ENCODE measurements at places on chromosomes 1 and 21.

DNA sequence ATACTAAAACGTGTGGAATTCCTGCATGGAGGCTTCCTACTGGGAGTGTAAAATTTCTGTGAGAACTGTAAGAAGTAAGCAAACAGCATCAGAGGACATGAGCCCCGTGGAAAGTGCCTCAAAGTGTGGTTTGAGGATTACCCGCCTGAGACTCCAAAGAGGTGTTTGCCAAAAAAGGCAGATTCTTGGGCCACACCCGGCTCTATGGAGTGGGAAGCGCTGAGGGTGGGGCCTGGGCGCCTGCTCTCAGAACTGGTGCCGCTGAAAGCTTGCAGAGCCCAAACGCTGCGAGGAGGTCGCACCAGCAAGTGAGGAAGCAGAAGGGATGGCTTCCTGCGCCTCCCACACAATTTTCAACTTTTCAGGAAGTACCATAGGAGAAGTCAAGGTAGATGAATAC lies 43.0 kb upstream of the PSEN2 start:
- no peak for DNase-seq

- no peak for DNase-seq
Measured at GRCh38 chr1:70899735-70900134, 147.9 kb downstream of the PTGER3 start.

DNA sequence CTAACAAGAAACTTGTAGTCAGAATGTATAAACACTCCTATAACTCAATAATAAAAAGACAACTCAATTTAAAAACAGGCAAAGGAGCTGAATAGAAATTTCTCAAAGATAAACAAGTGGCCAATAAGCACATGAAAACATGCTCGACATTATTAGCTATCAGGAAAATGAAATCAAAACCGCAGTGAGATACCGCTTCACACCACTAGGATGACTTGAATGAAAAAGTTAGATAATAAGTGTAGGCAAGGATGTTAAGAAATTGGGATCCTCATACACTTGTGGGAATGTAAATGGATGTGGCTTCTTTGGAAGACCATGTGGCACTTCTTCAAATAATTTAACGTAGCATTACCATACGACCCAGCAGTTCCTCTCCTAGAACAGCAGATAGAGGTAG lies 8.9 kb downstream of the RALGPS2 start:
- no peak for DNase-seq

GRCh38 chr21:34908419-34909055 lies 140.6 kb downstream of the RUNX1 start:
- no peak for DNase-seq

- no peak for DNase-seq
Measured at GRCh38 chr21:34276711-34277425, 86.9 kb upstream of the KCNE2 start.

GRCh38 chr1:85230305-85230977 lies 29.0 kb downstream of the C1orf52 start:
- no peak for DNase-seq

DNA sequence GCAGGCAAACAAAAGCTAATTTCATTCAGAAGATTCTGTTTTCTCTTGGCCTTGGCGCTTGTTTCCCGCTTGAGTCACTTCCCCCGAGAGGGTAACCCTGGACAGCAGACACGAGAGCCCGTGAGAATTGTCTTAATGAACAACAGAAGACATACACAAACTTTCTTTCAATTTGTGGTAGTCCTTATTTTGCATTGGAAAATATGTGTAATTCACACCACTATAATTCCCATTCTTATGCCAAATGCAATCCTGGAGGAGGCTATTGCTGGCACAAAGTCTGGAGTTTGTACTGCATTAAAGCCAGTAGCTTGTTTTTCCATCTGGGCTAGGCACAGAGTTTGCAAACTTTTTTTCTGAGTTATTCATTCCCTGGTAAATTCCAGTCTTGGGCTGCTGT lies 109.8 kb upstream of the IVNS1ABP start:
- DNase-seq = no peak

GRCh38 chr1:86848654-86849053 lies 65.3 kb downstream of the SELENOF start:
- DNase-seq = no peak

GRCh38 chr1:214050513-214051401 lies 63.0 kb downstream of the PROX1 start:
- DNase-seq = no peak

DNA sequence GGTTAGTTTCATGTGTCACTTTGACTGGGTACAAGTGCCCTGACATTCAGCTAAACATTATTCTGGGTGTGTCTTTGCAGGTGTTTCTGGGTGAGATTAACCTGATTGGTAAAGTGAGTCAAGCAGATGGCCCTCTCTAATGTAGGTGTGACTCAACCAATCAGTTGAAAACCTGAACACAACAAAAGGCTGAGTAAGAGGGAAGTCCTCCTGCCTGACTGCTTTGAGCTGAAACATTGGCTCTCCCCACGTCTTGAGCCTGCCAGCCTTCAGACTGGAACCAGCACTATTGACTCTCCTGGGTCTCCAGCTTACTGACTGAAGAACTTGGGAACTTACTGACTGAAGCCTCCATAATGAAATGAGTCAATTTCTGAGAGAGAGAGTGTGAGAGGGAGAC lies 70.0 kb upstream of the C21orf91 start:
- no peak for DNase-seq

DNA sequence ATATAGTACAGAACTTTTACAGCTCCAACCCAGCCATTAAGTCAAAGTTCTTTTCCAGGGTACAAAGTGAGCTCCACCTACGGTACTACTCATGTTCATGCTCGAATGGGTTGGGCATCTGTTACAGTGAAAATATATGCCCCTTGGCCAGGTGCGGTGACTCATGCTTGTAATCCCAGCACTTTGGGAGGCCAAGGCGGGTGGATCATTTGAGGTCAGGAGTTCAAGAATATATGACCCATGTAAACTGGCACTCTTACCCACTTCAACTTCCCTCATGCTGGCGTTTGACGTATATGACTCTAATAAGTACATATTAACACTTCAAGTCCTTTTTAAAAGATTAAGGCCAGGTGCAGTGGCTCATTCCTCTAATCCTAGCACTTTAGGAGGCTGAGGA lies 71.3 kb upstream of the PKN2 start:
- no peak for DNase-seq

DNA sequence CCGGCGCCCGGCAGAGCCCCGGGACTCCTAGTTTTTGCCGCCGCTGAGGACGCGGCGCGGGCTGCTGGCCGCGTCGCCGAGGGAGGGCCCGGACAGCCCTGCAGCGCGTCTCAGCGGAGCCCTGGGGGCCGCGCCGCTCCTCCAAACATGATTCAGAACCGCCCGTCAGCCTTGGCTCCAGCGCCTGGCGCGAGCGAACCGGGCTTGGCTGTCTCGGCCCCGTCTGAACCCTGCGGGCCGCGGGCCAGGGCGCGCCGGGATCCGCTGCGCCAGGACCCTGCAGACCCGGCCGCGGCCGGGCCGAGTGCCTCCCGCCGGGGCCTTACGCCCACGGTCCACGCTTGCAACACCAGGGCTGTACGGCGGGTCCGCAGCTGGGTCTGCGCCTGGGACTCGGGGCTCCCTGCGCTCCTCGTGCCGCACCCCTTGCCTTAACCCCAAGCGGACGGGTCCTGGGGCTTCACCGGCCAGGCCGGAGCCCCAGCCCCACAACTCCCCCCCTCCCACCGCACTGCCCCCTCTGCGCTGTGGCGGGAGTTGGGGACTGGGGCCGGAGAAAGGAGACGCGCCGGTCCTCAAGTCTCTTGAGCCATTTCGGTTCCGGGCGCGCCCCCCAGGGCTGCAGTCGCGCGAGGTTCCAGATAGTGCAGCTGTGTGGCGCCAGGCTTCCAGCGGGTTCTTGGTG lies 48.4 kb upstream of the CD34 start:
- no peak for DNase-seq

DNA sequence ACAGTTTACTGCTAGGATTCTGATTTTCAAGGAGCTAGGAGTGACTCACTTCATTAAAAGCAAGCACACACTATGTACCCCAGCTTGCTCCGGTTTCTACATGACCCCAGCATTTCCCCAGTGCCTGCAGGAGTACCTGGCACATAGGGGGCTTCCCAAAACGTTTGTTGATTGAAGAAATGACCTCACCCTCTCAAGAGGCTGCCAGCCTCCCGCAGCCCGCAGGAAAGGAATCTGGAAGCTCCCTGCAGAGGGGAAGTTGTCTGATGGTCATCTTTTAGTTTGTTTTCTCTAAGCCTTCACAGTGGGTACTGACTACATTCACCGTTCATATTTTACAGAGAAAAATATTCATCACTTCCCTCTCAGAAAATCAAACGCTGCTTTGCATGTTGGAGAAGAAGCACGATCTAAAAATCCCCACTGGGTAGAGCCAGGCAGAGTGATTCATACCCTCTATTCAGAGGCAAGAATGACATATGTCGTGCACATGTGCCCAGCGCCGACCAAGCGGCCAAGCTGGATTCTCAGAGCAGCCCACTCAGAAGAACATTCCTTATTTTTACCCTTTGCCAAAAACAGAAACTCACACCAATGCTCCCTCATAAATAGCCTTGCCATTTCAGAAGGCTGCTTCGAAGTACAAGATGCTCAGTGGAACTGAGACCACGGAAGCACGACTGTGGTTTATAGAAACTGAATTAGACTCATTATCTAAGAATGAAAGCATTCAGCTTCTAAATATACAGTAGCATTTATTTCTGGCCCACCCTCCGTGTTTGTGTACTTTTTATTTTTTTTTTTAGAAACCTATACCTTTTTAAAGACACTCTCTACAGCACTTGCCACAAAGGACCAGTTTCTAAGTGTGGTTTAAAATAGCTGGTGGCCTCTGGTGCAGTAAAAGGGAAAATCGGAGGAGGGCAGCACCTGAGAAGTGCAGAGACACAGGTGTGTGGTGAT lies 143.2 kb downstream of the MIS18A start:
- DNase-seq = no peak

- no peak for DNase-seq
Measured at GRCh38 chr1:107474877-107475612, 334.2 kb downstream of the NTNG1 start.

GRCh38 chr1:175865041-175865766 lies 121.8 kb upstream of the TNR start:
- DNase-seq = no peak

DNA sequence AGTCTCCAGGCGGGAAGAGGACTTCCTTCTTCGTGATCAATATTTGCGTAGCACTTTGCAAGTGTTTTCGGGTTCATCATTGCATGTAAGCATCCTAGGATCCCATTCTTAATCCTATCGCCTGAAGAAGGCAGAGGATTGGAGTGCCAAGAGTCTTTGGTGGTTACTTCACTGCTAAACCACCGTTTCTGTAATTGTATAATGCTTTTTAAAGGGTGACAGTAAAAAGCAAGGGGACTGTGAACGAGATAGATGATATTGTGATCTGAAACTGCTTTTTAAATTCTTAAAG lies 345 bp upstream of the ALDH9A1 start:
- DNase-seq = no peak

GRCh38 chr1:205448540-205449253 lies 7.1 kb downstream of the BLACAT1 start:
- DNase-seq = no peak

DNA sequence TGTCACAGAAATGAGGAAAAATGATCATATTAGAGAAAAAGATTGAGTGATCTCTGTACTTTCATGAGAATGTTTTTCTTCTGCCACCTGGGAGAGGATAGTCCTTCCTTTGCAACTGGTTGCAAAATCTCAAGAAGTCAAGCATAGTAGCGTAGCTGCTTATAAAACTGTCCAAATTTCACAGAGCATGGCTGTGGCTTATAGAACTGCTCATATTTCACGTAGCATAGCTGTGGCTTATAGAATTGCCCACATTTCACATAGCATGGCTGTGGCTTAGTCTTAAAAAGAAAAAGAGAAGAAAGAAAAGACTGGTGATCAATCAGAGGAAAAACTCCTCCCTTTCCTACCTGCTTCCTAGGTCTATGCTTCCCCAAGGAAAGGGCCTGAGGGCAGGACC lies 329.5 kb downstream of the SIPA1L2 start:
- no peak for DNase-seq

DNA sequence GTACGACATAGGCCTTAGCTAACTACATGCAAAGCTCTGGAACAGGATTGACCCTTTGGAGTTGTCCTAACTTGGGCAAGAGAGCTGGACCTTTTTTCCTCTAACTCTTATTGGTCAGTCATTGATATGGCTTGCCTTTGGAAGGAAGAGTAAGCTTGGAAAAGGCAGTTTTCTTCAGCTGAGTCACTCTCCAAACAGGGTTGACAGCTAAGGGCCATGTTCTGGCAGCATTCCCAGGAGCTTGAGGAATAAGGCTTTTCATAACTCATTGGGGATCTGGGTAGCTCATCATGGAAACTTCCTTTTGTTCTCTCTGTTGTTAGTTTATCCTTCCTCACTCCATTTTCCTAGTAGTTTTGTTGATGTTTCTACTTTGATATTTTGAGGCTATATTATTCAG lies 14.5 kb upstream of the ERRFI1 start:
- DNase-seq = no peak

DNA sequence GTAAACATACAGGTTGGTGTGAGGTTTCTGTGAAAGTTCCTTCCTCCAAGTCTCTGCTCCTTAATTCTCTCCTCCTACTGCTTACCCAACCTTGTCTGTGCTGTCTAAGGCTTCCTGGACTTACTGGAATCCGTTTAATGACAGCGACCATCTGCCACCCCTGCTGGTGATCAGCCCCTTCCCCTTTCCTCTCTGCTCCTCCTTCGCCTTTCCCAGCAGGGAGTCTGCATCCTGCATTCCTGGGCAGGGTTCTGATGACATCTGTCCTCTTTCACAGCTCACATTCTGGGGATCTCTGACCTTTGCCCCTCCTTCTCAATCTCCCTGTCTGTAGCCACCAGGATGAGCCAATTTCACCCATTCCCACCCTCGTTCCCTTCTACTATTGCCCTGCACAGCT lies 66.5 kb downstream of the KIRREL1 start:
- no peak for DNase-seq

- no peak for DNase-seq
Measured at GRCh38 chr1:109312246-109312645, 5.4 kb upstream of the MYBPHL start.

- DNase-seq = no peak
Measured at GRCh38 chr1:9233241-9233941, 1.2 kb upstream of the H6PD start.

GRCh38 chr1:236338096-236338495 lies 56.0 kb upstream of the EDARADD start:
- DNase-seq = no peak

Data from stimulated activated CD4-positive, alpha-beta T cell treated with anti-CD3 and anti-CD28 coated beads, TNF-alpha, amount 100 ng/mL, for 24 hours (primary cell).